Activated T-helper 1 cell treated with Interleukin-2 at 50 U/mL for 16 hours (primary cell): ENCODE measurements at places on chromosomes 1 and 21.
A peak's percentile ranks its signal among the peaks of the same experiment; 100 is the strongest.

- DNase-seq = peak; percentile 34
Measured at GRCh38 chr1:72282271-72283021, at the start of gene NEGR1. NEGR1 (minus strand) TSS chr1:72282539.

- no peak for DNase-seq
Measured at GRCh38 chr1:26181586-26182382, 4.5 kb downstream of the CNKSR1 start.

DNA sequence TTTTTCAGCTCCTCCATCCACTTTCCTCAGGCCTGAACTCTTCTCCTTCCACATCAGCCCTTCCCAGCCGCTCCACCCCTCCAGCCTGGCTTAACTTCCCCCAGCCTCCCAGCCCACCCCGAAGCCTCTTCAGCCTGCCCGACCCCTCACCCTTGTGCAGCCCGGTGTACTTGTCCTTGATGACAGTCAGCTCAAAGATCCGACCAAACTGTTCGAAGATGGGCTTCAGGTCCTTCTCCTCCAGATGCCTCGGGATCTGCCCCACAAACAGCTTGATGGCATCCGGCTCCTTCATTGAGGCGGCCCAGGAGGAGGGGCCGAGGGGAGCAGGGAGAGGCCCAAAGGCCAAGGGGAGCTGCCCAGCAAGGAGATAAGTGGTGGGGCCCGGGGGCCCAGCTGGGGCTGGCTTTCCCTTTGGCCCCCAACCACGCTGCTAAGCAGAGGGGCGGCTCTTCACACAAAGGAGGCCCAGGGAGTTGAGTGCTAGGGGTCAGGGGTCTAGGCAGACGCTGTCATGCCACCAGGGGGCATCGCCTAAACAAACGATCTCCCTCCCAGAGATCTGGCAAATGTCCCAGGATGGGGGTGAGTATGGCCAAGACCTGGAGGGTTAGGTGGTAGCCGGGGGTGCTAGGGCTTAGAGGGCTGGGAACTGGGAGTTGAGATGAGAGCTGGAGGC is 738 bp downstream of the CELF3 start:
- DNase-seq = no peak

- no peak for DNase-seq
Measured at GRCh38 chr21:35257413-35257812, 208.3 kb upstream of the RUNX1 start.

GRCh38 chr21:36120304-36120888 is 14.5 kb upstream of the CBR3 start:
- DNase-seq = no peak

DNA sequence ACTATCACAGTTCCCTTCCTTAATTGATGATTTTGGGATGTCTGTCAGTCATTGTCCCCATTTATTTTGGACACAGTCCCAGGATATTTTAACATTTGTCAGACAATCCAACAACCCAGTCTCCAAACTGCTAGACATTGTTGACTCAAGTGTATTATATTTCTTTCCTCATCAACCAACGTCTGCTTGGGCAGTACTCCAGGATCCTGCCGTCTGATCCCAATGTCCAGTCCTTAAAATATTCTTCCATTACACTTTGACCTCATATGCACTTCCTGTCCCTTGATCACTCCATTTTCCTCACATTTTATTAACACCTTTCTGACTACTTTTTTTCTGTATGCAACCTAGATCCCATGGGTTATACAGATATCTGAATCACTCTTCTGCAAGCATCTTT is 39.8 kb upstream of the KIAA0040 start:
- DNase-seq = no peak

DNA sequence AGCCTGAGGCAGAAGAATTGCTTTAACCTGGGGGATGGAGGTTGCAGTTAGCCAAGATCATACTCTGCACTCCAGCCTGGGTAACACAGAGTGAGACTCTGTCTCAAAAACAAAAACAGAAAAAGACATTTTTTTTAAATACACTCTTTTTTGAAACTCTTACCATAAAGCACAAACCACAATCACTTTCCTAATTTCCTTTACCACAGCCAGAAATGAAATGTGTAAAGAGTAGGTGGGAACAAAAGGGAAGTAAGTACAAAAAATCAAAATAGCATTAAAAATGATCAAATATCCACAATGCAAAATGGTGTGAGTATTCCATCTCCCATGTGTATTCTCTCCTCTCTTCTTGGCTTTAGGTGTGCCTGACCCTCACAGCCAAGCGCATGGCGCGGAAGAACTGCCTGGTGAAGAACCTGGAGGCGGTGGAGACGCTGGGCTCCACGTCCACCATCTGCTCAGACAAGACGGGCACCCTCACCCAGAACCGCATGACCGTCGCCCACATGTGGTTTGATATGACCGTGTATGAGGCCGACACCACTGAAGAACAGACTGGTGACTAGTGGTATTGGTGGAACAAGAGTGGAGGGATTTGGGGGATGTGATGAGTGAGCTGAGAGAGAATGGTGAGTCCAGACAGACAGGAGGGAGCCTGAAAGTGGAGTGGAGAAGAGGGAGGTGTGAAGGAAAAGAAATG is 14.9 kb downstream of the ATP1A4 start:
- DNase-seq = no peak

DNA sequence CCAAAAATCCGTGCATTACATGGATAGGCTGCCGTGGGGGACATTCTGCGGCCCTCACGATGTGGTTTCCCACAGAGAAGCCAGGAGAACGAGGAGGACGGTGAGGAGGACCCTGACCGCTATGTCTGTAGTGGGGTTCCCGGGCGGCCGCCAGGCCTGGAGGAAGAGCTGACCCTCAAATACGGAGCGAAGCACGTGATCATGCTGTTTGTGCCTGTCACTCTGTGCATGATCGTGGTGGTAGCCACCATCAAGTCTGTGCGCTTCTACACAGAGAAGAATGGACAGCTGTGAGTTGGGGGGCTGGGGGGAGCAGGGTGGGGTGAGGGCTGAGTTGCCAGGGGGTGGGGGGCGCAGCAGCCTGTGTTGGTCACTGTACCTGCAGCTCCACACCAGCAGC is 13.2 kb downstream of the PSEN2 start:
- no peak for DNase-seq

DNA sequence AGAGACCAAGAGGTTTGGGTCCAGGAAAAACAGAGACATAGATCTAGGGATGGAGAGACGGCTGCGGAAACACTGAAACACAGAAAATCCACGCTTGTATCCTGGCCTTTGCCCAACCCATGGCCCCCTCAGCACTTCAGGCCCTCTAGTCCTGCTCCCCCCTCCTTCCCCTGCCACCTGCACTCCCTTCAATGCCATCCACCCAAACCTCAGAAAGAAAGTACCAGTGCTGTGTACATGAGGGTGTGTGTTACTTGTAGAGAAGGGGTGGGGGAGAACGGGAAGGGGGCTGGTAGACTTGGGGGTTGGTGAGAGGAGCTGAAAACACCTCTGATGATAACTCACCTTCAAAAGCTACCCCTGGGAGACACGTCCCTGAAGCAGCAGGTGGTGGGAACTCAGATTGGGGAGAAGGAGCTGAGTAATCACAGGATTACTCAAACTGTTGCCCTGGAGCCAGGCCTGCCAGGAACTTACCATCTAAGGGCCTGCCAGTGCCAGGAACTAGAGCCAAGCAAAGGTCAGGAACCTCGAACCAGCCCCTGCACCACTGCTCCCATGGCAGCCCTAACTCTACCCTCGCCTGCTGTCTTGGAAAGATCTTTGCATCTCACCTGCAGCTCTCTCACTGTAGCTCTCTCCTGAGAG is 11.5 kb downstream of the RORC start:
- no peak for DNase-seq

- no peak for DNase-seq
Measured at GRCh38 chr1:53868565-53868964, 21.0 kb downstream of the YIPF1 start.

- no peak for DNase-seq
Measured at GRCh38 chr1:180267211-180267561, 37.1 kb downstream of the LHX4 start.

GRCh38 chr1:183575606-183576005 is 14.7 kb downstream of the NCF2 start:
- DNase-seq = no peak

DNA sequence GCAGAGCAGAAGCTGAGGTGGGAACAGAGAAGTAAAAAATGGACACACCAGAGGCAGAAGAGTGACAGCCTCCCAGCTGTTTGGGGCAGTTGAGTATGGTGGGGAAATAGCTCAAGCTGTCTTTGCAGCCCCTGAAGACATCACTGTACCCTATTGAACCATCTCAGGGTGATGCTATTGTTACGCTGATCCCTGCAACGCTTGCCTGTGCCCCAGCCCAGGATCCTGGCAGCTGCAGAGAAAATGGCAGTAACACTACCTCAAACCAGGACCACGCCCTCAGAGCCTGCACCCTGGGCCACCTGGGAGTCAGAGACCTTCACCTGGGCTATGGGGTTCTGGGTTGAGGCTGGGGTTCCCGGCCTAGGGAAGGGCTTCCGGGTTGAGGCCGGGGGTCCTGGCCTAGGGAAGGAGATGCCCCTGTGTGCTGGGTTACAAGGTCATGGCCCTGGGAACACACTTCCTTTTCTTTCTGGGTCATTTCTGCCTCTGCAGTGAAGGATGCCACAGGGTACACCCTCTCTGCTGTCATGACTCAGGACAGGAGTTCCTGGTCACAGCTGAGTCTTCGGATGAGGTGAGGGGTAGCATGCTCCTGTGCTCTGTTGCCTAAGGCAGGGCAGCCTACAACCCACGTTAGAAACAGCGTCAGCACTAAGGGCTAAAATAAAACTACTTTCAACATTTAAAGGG is 11.6 kb downstream of the BSND start:
- DNase-seq = no peak

DNA sequence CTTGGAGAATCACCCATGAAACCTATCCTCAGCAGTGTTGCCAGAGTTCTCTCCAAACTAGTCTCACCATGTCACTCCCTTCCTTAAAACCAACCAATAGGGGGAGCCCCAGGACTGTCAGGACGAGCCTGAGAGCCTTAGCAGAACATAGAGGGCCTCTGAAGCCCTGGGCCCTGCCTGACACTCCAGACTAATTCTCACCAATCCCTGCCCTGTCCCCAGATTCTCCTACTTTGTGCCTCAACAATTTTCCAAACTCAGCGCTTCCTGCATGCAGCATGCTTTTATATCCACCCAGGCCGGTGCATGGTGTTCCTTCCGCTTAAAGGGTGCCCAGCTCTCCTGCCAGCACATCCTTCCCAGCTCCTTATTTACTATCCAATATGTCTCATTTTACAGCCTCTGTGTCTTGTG is 42.7 kb downstream of the HSD3B1 start:
- DNase-seq = no peak

DNA sequence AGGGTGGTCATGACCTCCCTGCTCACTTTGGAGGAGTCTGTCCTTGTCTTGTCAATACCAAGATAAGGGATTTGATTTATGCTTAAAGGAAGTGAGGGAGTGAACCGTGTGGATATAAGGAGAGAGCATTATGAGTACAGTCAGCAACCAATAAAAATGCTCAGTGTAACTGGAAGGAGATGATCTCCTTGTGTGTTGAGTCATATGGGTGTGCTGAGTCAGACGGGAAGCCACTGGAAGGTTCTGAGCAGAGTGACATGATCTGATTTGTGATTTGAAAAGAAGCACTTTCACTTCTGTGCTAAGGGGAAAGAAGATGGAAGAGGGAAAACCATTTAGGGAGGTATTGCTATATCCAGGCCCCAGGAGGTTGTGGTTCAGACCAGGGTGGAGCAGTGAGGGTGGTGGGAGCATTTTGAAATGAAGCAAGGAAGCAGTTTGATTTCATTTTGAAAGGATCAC is 2.5 kb upstream of the BCL10 start:
- DNase-seq = peak; percentile 12
